HFFc6 (cell line): ENCODE measurements at places on chromosomes 4 and X. TPM values are rescaled to one million over a fixed set of nuclear protein-coding genes. Genes with fewer than 3 reads are reported as not detected.

DNA sequence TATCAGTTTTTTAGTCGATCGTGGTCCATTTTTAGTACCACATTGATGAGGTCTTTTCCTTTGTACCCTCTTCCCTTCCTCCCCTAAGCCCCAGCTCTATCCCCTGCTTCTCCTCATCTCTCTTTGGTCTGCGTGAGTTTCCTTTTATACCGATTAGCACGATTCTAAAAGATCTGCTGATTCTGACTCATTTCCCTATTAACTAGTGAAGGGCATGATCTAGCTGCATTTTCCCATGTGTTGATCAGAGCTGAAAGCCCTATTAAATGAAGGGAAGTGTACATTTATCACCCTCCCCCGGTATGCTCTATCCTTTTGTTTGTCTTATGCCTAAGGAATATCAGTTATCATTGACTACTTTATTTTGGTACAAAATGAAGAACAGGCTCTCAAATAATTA lies 181.7 kb upstream of the NPY2R start:
- no peak for DNase-seq

Gene CSAG1
- not detected in 3 replicates for total RNA-seq

- peak; percentile 33 for DNase-seq
These were observed 2.9 kb downstream of the ARHGAP4 start for GRCh38 chrX:153922932-153923857.

DNA sequence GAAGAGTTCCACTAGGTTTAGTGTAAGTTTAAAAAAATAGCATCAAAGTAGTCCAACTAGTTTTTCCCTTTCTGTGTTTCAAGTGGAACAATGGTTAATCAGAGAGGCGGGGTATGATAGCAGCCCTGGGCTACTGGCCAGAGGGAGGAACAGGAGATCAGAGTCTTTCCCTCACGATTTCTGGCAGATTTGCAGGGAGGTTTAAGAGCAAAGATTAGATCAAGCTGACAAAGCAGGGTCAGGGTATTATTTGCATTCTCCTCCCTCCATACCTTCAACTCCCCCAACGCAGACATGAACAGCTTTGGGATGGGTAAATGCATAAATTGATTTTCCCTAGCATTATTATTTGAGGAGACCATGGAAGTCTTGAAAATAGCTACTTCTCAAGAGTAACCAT lies 277.6 kb upstream of the DIAPH2 start:
- DNase-seq = peak; percentile 13

Gene VEGFD
- total RNA-seq = not detected in 3 replicates

- peak; percentile 24 for DNase-seq
These were observed 55.5 kb upstream of the SMIM10 start for GRCh38 chrX:134935276-134935675.

GRCh38 chr4:108060164-108060563 lies 70.5 kb downstream of the HADH start:
- DNase-seq = peak; percentile 26

Gene TEX13C
- not detected in 2 replicates for total RNA-seq

- no peak for DNase-seq
These were observed 69.0 kb downstream of the SLC16A2 start for GRCh38 chrX:74490247-74490646.

Gene GATA1
- not detected in 3 replicates for total RNA-seq

DNA sequence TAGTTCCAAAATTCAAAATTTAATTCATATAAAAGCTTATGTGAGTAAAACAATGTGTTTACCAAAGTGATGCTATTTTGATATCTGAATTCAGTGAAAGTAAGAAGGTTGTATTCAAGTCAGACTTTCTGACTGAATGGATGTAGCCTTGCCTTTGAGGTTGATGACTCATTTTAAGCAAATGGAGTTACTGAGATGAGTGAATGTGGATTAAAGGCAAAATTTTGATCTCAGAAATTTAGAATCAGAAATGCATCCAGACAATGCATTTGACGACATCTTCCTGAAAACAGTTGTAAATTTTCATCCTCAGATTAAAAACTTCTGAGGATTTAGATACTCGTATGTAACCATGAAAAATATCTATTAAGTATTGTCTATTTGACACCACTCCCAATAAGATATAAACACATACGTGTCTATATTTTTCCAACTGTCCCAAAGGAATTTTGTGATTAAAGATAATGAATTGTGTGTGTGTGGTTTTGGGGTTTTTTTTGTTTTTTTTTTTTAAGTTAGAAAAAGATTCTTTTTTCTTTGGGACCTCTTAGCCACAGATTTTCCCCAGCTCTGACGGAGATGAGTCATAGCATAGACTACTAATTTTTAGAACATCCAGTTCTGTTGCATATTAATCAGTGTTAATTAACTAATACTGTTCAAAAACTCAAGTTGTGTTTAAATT lies 34.4 kb downstream of the NFKB1 start:
- DNase-seq = peak; percentile 71

DNA sequence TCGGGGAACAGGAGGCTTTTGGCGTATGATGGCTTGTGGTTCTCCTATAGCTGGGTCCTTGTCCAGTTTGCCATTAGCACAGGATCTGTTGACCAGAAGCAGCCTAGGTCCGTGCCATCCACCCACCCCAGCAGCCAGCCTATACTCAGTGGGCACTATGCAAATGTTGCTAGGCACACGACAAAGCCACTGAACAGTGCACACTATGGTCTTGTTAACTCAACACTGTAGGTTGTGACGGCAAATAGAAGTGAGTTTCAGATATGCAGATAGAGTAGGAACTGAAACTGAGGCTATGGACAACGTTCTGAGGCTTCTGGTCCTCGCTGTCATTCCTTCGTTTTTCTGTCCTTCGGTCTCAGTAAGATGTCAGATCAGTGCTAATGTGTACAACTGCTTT lies 541.3 kb upstream of the TENM3 start:
- no peak for DNase-seq

- DNase-seq = no peak
These were observed 1.8 kb downstream of the LNX1 start for GRCh38 chr4:53589511-53589910.

Gene PORCN
- total RNA-seq = 9.0 to 10.8 TPM (median 9.8 TPM) in 3 replicates
